ENCODE measurements at places on chromosomes 11 and 22.
A peak's percentile ranks its signal among the peaks of the same experiment; 100 is the strongest.

- peak; percentile 25 for DNase-seq
Measured at GRCh38 chr11:69818603-69819441, at the start of gene FGF3. Gene FGF3 (minus strand): TSS chr11:69819416. CDS start chr11:69818933, 483 bp downstream.

- DNase-seq, result no peak
Measured at GRCh38 chr22:35641494-35642120, 6.6 kb upstream of the APOL6 start.

DNA sequence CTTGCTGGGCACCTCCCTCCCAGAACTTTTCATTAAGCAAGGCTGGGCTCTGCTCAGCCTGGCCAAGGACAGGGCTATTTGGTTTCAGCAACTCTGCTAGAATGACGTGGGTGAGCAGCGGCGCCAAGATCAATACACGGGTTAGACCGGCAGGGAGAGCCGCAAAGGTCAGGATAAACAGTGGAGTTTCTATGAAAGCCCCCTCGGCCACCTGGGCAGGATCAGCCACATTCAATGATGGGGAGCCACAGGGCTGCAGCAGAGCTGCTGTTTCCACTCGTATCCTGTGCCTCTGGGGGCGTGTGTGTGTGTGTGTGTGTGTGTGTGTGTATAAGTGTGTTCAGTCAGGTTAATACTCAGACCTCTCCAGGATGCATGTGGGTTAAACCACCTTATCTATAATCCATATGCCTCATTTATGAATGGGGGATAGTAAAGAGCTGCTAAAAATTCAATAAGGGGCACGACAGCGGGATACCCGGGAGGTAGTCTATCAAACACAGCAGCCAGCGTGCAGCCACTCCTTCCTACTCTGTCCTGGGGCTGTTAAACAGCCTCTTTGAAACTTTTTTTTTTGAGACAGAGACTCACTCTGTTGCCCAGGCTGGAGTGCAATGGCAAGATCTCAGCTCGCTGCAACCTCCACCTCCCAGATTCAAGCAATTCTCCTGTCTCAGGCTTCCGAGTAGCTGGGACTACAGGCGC lies 34.8 kb downstream of the MYH9 start:
- DNase-seq, result no peak

DNA sequence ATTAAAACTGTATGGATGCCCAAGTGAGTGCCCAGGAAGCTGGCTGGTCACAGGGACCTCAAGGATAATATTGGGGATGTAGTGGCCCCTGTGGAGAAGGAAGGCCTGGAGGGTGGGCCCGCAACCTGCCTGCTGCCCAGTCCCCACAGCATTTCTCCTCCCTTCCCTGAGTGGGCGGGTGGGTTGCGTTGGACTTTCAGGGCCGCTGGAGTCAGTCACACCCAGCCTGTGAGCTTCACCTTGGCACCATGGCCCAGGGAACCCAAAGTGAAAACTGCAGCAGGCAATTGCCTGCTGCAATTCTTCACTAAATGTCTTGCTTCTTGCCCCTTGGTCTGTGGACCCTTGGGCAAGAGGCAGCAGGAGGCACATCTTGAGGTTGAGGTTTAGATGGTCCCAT lies 4.7 kb downstream of the GNAZ start:
- no peak for DNase-seq

DNA sequence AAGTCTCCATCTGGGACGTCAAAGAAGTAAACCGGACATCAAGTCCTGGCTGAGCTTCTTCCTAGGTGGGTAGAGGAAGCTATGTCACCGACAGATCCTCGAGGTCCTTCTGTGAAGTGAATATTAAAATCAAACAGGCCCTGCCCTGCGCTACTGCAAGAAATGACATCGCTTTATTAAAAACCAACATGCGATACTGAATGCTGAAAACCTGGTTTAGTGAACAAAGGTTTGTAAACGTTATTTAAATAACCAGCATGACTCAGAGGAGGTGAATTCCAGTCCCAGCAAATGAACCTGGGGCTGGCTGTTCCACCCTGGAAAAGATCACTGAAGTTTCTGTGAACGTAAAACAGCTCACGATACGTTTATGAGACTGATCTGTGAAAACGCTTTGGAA lies 645 bp downstream of the RTCB start:
- no peak for DNase-seq

DNA sequence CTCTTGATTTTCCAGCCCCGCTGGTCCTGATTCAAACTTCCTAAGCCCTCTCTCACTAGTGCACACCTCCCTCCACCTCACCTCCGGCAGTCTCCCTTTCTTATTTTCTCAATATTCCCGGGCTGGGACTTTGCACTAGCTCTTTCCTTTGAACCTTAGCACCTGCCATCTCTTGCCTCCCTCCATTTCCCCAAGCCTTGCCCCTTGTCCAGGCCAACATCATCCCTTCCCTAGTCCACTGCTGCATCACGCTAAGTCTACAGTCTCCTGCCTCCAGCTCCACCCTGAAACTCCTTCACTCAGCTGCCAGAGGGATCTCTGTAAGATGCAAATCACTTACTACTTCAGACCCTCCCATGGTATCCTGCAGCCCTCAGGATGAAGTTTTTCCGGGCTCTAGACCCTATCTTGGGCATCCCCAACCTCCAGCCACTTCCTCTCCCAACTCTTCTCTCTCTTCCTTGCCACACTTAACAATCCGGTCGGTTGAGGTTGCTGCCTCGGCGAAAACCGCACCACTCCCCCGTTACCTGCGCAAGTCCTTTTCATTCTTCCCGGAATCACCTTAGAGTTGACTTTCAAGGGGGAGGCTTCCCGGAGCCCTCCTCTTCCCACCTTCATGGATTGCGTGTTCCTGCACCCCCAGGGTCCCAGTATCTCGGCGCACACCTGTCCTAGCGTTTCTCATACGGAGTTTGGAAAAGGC lies 42.7 kb downstream of the NECTIN1 start:
- DNase-seq, result no peak

DNA sequence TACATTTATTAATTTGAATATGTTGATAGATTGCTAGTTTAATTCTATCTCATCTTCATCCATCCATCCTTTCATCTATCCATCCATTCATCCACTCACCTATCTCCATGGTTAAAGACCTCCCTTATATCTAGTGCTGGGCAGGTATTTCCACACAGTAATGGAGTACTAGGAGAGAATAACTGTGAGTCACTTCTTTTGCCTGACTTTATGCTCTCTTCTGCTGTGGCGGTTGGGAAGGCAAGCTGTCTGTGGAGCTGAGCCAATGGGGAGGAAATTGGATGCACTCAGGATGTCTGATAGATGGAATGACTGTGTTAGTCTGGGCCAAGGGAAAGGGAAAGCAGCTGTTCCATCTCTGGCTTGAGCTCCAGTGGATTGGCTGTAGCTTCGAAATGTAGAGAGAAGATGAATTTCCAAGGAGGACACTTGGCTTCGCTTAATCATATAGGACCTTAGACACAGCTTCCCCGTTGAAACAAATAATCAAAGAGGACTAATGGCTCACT lies 60.3 kb downstream of the NELL1 start:
- no peak for DNase-seq

GRCh38 chr11:117458275-117459122 lies 130.8 kb downstream of the CEP164 start:
- DNase-seq, result no peak

DNA sequence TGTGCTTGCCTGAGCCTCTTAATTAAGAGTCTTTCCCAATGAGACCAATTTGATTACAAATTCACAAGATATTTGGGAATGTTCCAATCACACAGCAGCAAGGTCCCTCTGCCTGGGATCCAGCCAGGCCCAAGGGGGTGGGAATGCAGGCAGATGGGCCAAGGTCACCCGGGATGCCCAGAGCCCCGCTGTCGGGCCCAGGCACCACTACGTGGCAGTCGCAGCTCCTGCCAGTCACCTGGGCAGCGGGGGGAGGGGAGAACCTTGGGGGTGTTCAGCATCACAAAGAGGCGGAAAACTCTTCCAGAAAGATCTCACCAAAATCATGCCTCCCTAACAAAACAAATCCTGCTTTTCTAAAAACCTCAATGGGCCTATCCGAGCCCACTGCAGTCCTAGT lies 30.9 kb downstream of the PPM1F start:
- no peak for DNase-seq

DNA sequence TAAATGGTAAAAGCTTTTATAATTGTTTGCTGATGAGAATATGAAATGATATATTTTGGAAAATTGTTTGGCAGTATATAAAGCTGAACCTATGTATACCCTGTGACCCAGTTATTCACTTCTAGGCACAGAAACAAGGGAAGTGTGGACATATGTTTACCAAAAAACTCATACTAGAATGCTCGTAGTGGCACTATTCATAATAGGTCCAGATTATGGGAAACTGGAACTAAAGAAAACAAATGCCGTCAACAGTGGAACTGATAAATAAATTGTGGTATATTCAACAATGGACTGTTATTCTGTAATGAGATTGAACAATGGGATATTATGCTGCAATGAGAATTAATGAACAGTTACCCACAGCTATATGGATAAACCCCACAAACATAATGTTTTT lies 32.8 kb downstream of the CSTPP1 start:
- no peak for DNase-seq

DNA sequence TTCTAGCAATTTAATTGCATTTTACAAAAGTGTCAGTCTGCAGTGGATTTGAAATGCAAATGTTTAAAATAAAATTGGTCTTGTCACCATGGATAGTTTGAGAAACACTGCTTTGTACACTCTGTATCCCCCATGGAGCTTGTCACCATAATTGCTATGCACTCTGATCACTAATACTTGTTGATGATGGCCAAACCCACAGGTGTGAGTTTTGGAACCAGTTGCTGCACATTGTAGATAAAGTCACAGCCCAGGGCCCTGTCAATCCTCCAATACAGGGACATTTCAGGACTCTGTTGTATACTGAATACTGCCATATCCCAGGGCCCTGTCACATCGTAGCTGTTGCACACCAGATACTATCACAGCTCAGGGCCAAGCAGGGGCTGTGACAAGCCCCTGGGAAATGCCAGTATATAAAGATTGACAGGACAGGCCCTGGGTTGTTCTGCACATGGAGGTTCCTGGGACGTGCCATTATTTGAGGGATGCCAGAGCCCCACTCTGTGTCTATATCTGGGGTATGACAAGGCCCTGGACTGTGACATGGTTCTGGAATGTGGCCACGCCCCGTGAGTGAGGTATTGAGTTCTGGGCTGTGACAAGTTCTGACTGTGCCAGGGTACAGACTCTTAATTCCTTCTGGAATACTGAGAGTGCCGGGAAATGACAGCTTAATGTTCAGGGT lies 27.9 kb upstream of the SMPD1 start:
- no peak for DNase-seq

GRCh38 chr11:134822897-134823296 lies 410.9 kb upstream of the B3GAT1 start:
- DNase-seq, result no peak

GRCh38 chr11:1541474-1542204 lies 30.4 kb downstream of the DUSP8 start:
- no peak for DNase-seq

DNA sequence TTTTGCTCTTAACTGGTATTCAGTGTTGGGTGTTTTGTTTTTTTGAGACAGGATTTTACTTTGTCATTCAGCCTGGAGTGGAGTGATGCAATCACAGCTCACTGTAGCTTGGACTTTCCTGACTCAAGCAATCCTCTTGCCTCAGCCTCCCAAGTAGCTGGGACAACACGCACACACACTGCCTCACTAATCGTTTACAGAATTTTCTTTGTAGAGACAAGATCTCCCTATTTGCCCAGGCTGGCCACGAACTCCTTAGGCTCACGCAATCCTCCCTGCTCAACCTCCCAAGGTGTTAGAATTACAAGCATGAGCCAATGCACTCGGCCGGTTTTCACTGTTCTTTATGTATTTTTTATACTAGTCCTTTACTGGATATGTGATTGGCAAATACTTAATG lies 51.0 kb upstream of the IGLL5 start:
- no peak for DNase-seq

GRCh38 chr11:66880496-66881450 lies 23.9 kb downstream of the LRFN4 start:
- DNase-seq, result peak; percentile 72

DNA sequence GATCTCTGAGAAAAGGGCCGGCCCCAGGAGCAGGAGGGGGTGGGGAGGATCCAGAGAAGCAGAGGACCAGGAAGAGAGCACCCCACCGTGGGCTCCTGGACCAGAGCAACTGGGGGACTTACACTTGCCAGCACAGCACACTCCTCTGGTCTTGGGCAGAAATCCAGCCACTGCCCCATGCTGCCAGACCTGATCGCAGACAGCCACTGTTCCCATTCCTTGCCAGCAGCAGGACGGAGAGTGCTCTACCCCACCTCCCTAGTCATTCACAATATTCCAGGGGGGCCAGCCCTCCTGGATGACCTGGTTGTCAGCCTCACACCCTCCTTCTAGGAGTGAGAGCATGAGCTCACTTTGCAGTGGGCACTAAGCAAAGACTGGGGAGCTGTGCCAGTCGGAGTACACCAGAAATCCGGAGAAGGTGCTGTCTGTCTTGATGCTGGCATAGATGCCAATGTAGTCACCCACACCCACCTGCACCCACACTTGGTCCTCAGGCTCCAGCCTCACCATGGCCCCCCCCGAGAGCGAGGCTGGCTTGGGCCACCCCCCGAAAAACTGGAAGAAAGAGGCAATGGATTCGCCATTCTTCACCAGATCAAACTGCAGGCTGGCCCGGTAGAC lies 1.6 kb downstream of the C1QTNF5 start:
- DNase-seq, result no peak

GRCh38 chr11:131897956-131898355 lies 527.5 kb downstream of the NTM start:
- no peak for DNase-seq

DNA sequence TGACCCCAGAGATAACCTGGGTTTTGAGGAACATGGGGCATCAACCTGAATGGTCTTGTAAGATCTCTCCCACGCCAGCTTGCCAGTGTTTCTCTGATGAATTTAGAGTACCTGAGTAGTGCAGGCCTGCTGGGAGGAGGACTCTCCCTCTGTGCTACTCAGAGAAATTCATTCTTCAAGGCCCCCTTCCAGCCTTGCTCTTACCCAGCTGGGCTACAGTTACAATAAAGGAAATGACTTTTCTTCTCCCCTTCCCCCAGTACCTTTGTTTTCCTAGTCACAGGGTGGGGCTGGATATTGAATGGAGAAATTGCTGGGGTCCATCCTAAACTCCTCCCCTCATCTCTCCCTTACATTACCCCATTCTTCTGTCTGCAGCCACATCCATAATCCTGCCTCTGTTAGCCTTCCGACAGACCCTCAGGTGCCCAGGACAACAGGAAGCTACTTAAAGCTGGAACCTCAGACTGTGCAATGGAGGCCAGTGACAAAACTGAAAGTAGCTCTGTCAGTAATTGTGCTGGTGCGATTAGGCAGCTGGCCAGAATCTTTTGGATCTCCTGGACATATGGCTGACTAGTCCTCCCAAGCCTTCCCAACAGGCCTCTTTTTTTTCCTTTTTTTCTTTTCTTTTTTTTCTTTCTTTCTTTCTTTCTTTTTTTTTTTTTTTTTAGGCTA lies 17.4 kb downstream of the LIMK2 start:
- DNase-seq, result peak; percentile 39

- DNase-seq, result no peak
Measured at GRCh38 chr11:2318707-2319106, 16.9 kb downstream of the TSPAN32 start.

- DNase-seq, result peak; percentile 73
Measured at GRCh38 chr22:45007391-45008185, 2.2 kb downstream of the PHF21B start.

All from A673 (cell line).